ENCODE measurements at places on chromosomes 4 and X.
A peak's percentile ranks its signal among the peaks of the same experiment; 100 is the strongest.

DNA sequence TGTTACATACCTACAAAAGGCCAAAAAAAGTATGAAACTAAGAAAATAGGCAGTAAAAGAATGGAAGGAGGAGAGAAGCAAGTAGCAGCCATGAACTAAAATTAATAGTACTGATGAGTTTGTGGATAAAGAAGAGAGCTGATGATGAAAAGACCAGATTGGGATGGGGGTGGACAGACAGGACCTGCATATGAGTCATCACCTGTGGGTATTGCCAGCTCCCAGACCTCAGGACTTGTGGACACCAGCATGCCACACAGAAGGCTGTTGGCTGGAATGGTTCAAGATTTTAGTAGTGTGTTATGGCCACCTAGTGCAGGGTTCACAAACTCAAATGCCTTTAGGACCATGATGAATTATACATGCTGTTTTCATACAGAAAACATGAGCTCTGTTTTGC, 58.9 kb downstream of the ARX start:
- H3K4me3 ChIP-seq, result no peak overlapping the region
- no peaks in the 10 kb centered on the region for H3K4me1 ChIP-seq
- peaks cover 1% of the 10 kb centered on the region for H3K36me3 ChIP-seq
- DNase-seq, result no peak
- H3K27ac ChIP-seq, result no peak overlapping the region
- no peaks in the 10 kb centered on the region for H3K27me3 ChIP-seq

DNA sequence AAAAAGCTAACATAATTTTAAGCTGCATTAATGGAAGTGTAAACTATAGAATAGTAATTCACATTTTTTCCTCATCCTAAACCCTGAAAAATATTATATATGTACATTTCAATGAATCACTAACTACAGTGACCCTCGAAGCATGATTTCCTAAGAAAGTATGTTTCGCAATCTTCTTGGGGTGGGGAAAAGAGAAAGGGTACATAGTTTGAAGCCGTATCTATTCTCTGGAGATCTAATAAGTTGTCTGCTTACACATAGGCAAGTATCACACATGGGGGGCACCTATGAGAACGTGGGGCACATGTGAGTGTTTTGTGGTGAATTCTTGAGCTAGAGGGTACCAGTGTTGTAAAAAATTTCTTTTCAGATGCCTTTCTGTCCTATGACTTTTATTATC, 71.2 kb downstream of the JADE1 start:
- DNase-seq, result no peak
- no peaks in the 10 kb centered on the region for H3K27me3 ChIP-seq
- H3K4me1 ChIP-seq, result no peaks in the 10 kb centered on the region

- DNase-seq, result no peak
- H3K27ac ChIP-seq, result no peak overlapping the region
- H3K4me3 ChIP-seq, result no peak overlapping the region
Observed at GRCh38 chrX:105765691-105766090, 56.6 kb upstream of the NRK start.

DNA sequence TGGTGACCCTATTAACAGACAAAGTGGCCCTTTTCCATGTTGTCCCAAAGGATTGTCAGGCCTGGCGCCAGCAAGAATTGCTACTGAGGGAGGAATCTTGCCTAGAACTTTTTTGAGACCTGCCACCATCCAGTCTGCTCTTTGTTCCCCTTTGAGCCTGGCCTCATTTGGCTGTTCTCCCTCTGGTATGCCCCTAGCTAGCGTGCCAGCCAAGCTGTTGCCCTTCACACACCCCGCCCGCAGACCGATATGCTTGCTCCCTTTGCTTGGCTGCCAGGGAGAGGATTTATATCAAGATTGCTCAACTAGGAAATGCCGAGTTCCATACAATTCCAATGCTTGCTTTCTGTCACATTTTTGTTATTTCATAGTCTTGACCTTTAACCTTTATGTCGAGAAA, 24.4 kb downstream of the IGSF1 start:
- H3K27ac ChIP-seq, result no peak overlapping the region
- no peaks in the 10 kb centered on the region for H3K36me3 ChIP-seq
- no peaks in the 10 kb centered on the region for H3K27me3 ChIP-seq
- peaks cover 4% of the 10 kb centered on the region for H3K4me1 ChIP-seq
- H3K4me3 ChIP-seq, result no peak overlapping the region

DNA sequence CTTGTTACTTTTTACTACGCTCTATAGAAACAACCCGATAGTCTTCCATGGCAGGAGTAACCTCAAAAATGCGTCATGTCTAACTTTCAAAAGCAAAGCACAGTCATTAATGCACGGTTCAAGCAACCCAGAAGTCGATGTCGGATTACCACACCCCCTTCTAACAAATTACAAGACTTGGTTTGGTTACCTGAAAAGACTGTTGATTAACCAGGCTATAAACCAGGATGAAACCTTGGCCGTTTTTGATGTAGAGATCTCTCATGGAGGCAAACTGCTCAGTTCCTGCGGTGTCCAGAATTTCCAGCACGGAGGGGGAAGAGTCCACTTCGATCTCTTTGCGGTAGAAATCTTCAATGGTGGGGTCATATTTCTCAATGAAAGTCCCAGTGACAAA, 2.4 kb downstream of the RAP2C start:
- peaks cover 39% of the 10 kb centered on the region for H3K4me1 ChIP-seq
- peaks cover 18% of the 10 kb centered on the region for H3K36me3 ChIP-seq
- H3K27me3 ChIP-seq, result no peaks in the 10 kb centered on the region
- DNase-seq, result peak; percentile 28

GRCh38 chr4:32929796-32930699, 2209.9 kb downstream of the PCDH7 start:
- H3K27me3 ChIP-seq, result no peaks in the 10 kb centered on the region
- H3K4me3 ChIP-seq, result no peak overlapping the region
- H3K36me3 ChIP-seq, result no peaks in the 10 kb centered on the region
- H3K4me1 ChIP-seq, result no peaks in the 10 kb centered on the region
- DNase-seq, result no peak

GRCh38 chrX:30504309-30504708, 73.3 kb downstream of the TASL start:
- no peak for DNase-seq
- H3K27ac ChIP-seq, result no peak overlapping the region
- H3K36me3 ChIP-seq, result no peaks in the 10 kb centered on the region
- H3K4me3 ChIP-seq, result no peak overlapping the region

GRCh38 chr4:9904976-9905587, 116.2 kb downstream of the SLC2A9 start:
- H3K27me3 ChIP-seq, result peaks cover 3% of the 10 kb centered on the region
- no peak overlapping the region for H3K27ac ChIP-seq
- no peak overlapping the region for H3K4me3 ChIP-seq
- no peaks in the 10 kb centered on the region for H3K4me1 ChIP-seq
- no peak for DNase-seq
- H3K36me3 ChIP-seq, result no peaks in the 10 kb centered on the region

DNA sequence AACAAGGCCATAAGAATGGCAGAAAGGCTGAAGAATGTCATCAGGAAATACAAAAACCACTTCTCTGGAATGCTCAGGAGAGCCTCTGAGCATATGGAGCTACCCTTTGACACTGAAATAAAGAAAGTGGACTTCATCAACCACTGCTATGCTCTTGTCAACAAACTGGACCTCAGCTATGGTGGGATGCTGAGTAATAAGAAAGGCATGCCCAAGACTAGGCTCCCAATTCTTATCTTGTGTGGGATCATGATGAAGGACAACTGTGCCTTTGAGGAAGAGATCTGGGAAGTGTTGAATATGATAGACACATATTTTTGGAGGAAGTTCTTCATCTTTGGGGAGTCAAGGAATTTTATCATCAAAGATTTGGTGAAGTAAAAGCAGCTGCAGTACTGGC, 86.9 kb upstream of the MAGEB16 start:
- no peak overlapping the region for H3K27ac ChIP-seq
- no peaks in the 10 kb centered on the region for H3K27me3 ChIP-seq
- H3K36me3 ChIP-seq, result no peaks in the 10 kb centered on the region

DNA sequence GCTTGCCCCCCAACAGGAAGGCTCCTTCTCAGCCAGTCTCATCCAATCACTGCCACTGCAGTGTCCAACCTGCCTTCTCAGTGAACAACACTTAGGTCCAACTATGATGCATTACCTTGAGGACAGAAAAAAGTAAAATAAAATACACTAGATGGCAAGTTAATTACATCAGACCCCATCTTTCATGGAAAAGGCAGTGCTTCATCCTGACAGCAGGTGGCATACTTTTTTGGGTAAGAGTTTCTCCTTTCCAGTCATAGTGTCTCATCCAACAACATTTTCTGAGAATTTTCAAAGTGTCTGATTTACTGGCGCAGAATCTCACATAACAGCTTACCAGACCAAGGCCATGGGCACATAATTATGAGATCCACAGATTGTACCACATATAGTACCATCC, 1742.8 kb downstream of the PCDH7 start:
- no peaks in the 10 kb centered on the region for H3K27me3 ChIP-seq
- no peaks in the 10 kb centered on the region for H3K36me3 ChIP-seq
- no peak overlapping the region for H3K4me3 ChIP-seq
- no peak overlapping the region for H3K27ac ChIP-seq
- H3K4me1 ChIP-seq, result no peaks in the 10 kb centered on the region

GRCh38 chr4:87717276-87718031, 67.4 kb downstream of the DMP1 start:
- no peaks in the 10 kb centered on the region for H3K27me3 ChIP-seq
- no peak overlapping the region for H3K27ac ChIP-seq
- DNase-seq, result no peak
- no peaks in the 10 kb centered on the region for H3K4me1 ChIP-seq

DNA sequence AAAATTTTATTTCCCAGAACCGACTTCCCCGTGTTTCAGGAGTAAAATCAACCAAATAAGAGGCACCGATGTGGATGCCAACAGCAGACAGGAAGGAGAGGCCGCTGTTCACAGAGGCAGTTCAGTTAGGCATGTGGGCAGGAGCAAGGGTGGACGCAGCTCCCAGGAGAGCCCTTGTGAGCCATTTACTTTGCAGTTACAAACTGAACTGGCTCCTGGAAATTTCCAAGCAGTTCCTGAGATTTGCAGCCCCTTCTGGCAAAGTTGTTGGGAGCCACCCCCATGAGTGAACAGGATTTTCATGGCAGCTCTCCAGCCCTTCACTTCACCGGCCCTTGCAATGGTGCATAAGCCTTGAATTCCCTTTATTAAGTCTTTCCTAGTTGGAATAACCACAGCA, 189.1 kb downstream of the AFAP1 start:
- H3K36me3 ChIP-seq, result peaks cover 9% of the 10 kb centered on the region
- H3K4me1 ChIP-seq, result peaks cover 42% of the 10 kb centered on the region
- H3K27ac ChIP-seq, result no peak overlapping the region

GRCh38 chr4:139556724-139557555, 921 bp upstream of the SETD7 start:
- H3K4me1 ChIP-seq, result peaks cover 59% of the 10 kb centered on the region
- DNase-seq, result peak; percentile 69
- H3K27ac ChIP-seq, result peak overlapping the region; percentile 95
- peaks cover 43% of the 10 kb centered on the region for H3K27me3 ChIP-seq

- no peaks in the 10 kb centered on the region for H3K36me3 ChIP-seq
- DNase-seq, result no peak
- H3K27me3 ChIP-seq, result peaks cover 4% of the 10 kb centered on the region
- H3K4me1 ChIP-seq, result peaks cover 4% of the 10 kb centered on the region
Observed at GRCh38 chr4:26574563-26574962, 9.3 kb upstream of the TBC1D19 start.

DNA sequence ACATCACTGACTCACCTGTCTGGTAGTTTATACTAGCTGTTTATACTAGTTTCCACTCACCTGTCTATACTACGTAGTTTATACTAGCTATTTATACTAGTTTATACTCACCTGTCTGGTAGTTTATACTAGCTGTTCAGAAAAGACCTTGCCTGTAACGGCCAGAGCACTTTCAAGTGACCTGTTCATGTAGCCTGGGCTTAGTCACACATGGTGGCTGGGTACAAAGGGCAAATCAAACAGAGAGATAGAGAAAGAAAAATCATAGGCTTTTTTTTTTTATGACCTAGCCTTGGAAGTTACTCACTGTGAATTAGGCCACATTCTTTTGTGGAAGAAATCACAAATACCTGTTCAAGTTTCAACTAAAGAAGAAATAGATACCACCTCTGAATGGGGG, 30.7 kb upstream of the SPANXN4 start:
- no peaks in the 10 kb centered on the region for H3K27me3 ChIP-seq
- no peak overlapping the region for H3K4me3 ChIP-seq
- H3K36me3 ChIP-seq, result no peaks in the 10 kb centered on the region
- no peak for DNase-seq
- no peak overlapping the region for H3K27ac ChIP-seq

- H3K27me3 ChIP-seq, result no peaks in the 10 kb centered on the region
- DNase-seq, result no peak
- no peak overlapping the region for H3K4me3 ChIP-seq
Observed at GRCh38 chr4:113665036-113665435, 96.5 kb downstream of the CAMK2D start.

DNA sequence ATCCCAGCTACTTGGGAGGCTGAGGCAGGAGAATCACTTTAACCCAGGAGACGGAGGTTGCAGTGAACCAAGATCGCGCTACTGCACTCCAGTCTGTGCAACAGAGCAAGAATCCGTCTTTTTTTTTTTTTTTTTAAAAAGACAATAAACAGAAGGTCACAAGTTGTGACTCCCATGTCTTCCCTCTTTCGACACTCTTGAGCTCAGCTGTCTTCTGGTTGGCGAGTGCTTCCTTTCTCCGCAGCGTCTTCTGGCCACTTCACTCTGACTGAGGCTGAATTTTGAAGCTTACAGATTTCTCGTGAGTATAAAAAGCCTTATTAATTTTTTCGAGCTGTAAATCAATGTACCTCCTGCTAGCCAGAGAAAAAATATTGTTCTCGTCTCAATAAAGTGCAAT, 124.9 kb downstream of the STOX2 start:
- H3K36me3 ChIP-seq, result no peaks in the 10 kb centered on the region
- H3K27ac ChIP-seq, result no peak overlapping the region
- no peak for DNase-seq
- peaks cover 23% of the 10 kb centered on the region for H3K4me1 ChIP-seq
- peaks cover 41% of the 10 kb centered on the region for H3K27me3 ChIP-seq

Measured in activated naive CD4-positive, alpha-beta T cell treated with anti-CD3 and anti-CD28 coated beads, Interleukin-2, amount 10 ng/mL, durations not matched to agents 7 days and 5 days (primary cell).